ENCODE measurements at places on chromosomes 16 and 17. TPM values are rescaled to one million over a fixed set of nuclear protein-coding genes. Genes with fewer than 3 reads are reported as not detected.

GRCh38 chr16:62711797-62712196 is 675.6 kb upstream of the CDH8 start:
- no peak for DNase-seq

DNA sequence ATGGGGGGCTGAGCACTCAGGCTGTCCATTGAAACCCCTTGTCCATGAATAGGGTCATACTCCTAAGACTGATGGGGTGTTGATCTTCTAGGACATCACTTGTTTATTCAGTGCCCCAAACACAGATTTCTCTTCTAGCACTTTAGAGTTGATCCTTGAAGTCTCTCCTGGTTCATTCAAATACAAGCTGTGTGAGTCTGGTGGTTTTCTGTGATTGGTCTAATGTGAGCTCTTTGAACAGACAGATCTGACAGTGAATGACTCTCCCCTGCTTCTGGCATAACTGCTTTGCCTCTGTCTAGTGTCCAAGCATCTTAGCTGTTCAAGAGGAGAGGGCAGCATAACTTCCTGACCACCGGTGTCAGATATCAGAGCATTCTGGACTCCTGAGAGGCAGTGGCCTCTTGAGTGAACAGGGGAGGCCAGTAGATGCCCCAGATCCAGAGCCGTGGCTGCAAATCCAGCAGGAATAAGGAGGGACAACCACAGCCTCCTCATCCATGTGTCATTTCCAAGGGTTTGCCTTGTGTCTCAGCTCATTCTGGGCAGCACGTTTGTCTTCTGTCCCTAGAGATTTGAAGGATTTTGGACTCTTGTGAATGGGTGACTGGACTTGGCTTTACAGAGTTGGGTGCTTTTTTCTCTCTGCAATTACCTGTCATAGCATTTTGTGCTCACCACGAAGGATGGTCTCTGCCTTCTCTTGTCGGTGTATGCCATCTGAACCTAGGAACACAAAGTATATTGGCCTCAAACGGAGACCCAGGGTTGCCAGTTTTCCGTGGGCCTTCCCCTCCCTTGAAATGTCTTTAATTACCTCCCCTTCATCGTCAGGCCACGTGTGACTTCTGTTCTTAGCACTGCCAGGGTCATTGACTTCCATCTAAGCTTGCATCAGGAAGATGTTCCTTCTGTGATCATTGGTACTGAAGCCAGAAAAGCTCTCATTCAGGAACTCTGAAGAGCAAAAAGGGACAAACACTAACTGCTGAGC is 13.9 kb upstream of the CLEC18C start:
- no peak for DNase-seq

Gene EFNB3
- 32.3 TPM for total RNA-seq

Gene CTRB1
- not detected for total RNA-seq

DNA sequence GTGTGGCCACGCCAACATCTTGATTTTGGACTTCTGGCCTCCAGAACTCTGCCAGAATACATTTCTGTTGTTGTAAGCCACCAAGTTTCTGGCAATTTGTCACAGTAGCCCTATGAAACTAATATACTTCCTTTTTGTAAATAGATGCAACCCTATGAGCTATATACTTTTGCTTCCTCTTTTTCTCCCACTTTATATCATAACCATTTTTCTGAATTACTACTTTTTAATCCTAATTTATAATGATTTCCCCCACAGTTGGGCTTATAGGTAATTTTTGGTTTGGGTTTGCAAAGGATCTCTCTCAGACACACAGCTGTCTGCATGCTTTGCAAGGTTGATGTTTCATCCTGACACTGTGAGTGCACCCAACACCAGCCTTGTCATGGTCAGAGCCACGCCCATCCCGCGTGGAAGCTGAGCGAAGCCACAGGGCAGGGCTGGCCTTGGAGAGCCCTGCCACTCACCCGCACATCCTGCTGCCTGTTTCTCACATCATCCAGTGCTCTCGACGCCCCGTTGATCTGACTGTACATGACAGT is 5.8 kb downstream of the TRIM25 start:
- no peak for DNase-seq

- DNase-seq = no peak
Measured at GRCh38 chr17:38569701-38570512, 35.8 kb downstream of the SRCIN1 start.

Gene KRTAP9-4
- total RNA-seq = not detected

GRCh38 chr17:77212081-77212832 is 71.5 kb downstream of the SEC14L1 start:
- no peak for DNase-seq

DNA sequence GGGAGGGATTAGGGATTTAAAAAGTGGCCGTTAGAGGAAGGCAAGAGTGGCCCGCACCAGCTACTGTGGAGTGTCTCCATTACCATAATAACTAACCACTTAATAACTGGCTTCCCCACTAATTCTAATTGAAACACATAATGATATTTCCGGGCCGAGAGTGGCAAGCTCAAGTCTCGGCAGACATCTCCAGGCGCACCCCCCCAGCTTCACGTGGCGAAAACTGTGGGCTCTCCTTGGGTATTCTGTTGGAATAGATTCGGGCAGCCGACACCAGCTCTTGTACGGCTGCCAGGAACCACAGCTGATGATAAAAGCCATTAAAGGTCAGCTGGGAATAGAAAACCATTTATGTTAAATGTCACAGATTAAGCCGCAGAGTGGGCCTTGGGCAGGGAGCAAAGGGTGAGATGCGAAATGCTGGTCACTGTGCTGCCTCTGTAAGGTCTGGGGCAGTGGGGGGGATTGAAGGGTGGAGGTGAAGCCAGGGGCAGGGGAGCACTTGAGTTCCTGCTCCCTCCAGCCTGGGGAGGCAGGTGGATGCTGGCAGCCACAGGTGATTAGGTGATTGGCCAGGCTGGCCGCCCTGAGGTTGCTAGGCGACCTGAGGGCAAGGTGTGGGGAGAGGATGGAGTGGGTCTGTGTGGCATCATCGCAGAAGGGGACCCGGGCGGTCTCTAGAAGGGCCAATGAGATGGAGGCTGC is 115.6 kb upstream of the SDK2 start:
- no peak for DNase-seq

GRCh38 chr17:40320756-40321523 is 12.0 kb downstream of the RARA start:
- no peak for DNase-seq

DNA sequence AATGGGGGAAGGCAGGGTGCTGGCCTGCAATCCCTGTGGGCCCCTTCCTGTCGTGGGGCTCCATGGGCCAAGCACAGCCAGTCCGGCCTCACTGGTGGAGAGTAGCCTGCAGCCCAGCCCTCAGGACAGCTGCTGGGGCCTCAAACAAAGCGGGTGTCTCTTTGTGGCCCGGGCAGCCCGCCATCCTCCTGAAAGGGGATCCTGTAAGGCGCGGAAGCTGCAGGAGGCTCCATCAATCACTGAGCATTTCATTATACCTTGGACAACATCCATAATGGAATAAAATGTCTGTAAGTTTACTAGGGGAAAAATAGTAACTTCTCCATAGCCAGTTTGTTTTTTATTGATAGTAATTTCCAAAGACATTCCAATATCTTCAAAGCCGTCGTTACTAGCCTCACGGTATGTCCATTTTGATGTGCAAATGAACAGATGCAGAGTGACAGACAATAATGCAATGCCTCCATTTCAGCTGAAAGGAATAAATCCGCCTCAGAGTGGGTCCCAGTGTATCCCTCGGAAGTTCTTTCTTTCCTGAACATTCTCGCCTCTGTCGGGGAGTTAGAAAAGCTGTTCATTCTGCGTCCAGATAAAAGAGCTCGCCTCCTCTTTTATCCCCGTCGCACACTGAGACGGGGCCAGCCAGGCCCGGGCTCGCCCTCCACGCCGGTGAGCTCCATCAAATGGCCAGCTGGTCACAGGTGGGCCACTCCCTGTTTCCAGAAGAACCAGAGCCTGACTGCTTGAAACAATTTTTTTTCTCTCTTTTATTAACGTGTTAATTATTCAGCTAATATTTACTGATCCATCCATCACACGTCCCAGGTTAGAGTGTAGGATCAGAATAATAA is 14.4 kb downstream of the WSCD1 start:
- no peak for DNase-seq

- no peak for DNase-seq
Measured at GRCh38 chr17:76700270-76700616, 10.5 kb downstream of the MXRA7 start.

DNA sequence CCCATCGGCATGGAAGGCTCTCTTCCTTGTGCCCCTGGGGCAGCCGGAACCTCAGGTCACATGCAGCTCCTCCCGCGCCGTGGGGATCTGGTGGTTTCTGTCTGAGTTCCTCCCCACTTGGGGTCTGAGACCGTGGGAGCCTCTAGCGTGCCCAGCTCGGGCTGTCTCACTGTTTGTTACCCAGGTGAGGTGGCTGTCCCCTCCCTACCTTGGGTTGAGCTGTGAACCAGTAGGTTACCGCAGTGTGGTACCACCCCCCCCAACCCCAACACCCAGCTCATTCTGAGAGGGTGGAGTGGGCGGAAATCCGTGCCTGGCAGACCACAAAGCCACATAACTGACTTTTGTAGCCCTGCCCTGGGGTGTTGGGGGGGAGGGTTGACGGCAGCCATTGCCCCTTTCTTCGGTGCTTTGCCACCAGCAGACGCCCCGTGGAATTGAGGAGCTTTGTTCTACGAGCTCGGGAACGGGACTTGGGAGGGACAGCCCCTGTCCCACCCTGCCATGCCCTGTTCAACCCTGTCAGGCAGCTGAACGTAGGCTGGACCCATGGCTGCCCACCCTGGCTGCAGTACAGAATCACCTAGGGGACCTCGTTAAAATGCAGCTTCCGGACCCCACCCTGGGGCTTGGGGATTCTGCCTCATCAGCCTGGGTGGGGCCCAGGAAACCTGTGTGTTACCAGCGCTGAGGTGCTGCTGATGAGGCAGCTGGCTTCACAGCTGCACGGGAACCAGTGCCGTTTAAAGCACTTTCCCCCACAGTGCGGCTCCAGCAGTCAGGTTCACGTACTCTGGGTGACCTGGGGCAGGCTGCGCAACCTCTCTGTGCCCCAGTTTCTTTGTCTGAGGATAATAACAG is 18.5 kb downstream of the RAP1GAP2 start:
- no peak for DNase-seq

DNA sequence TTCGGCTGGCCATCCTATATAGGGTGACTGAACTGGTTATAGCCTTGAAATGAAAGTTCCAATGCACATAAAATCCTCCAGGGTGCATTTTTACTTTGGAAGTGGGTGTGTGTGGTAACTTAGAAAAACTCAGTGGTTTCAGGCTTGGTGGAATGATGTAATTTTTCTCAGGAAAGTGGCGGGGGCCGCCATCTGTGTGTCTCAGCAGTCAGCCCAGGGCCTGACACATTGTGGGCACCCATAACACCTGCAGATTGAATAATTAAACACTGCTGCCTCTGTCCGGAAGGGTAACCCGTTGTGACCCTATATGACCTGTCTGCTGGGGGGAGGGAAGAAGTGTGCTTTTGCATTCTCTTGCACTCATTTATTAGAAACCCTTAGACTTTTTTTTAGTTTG is 2.2 kb upstream of the PDP2 start:
- no peak for DNase-seq

GRCh38 chr17:12316021-12316420 is 295.3 kb downstream of the MAP2K4 start:
- DNase-seq = no peak

Gene SLC6A2
- total RNA-seq = not detected

Gene MMP15
- 85.0 TPM for total RNA-seq

- no peak for DNase-seq
Measured at GRCh38 chr17:39569126-39569525, 38.6 kb downstream of the NEUROD2 start.

DNA sequence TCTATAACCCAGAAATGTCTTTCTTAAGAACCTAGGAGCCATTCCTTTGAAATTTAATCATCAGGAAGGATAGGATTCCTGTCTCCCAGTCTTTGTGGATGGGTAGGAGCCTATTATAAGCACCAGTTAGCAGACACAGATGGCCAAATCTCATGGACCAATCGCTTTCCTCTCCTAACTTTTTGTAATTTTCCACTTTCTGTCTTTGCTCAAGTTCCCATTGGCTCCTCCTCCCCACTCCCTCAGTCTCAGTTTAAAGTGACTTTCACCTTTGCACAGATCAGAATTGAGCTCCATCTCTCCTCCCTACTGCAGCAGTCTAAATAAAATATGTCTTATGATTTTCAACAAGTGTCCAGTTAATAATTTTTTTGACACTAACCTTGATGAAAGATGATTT is 192.3 kb downstream of the HS3ST3A1 start:
- DNase-seq = no peak

Gene TBC1D3K
- total RNA-seq = not detected

Gene HIC1
- 0.69 TPM for total RNA-seq

Gene DYNLRB2
- total RNA-seq = 3.6 TPM

- no peak for DNase-seq
Measured at GRCh38 chr16:11264155-11264832, 4.8 kb downstream of the TNP2 start.

Gene C1QTNF8
- total RNA-seq = not detected
